ENCODE measurements at places on chromosomes 12 and 14.

DNA sequence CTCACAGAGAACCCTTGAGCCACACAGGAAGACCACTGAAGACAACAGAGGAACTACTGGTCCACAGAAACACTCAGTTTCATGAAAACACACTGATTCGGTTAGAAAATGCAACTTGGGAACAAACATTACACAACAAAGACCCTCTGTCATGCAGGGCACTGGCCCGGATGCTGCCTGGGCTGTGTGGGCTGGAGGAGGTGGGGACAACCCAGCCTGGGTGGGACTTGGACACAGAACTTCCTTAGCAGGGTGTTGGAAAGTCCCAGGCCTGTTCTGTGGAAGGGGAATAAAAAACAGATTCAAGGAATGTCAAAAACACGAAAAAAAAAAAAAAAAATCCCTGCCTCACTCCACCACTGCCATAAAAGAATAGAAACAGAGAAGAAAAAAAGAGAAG lies 181.0 kb downstream of the MON2 start:
- no peak for DNase-seq

GRCh38 chr14:23300687-23301223 lies 1.9 kb downstream of the PPP1R3E start:
- DNase-seq = no peak

DNA sequence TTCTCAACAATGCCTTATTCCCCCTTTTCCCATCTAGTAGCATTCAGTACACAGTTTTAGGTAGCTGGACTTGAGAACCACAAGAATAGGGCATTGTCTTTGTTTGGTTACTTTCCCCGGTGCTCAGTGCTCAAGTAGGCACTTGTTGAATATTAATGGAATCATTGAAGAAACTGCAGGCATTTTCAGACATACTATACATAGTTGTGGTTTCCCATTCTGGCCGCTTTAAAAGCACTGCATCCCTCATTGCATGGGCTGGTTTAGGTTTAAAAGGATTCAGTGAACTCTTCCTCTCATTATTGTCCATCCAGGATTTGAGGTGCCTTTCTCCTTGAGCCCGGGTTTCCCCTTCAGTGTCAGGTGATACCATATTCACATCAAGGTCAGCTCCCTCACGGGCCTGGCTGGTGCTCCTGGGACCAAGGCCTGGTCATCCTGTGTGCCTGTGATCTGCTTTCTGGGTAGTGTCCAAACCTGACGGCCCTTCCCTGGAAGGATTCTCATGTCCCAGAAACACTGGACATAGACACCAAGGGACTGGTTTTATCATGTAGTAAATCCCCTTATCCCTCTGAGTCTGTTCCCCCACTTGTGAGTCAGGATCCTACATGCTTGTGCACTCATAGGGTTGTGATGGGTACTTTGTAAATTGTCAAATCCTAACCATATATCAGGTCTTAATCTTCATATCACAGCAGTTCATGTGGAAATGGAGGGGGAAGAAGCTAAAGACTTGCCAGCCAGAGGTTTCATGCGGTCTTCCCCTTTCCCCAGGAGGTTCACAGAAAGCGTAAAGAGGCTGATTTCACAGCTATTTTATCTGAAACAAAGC lies 7.4 kb downstream of the TCP11L2 start:
- DNase-seq = peak; percentile 71

DNA sequence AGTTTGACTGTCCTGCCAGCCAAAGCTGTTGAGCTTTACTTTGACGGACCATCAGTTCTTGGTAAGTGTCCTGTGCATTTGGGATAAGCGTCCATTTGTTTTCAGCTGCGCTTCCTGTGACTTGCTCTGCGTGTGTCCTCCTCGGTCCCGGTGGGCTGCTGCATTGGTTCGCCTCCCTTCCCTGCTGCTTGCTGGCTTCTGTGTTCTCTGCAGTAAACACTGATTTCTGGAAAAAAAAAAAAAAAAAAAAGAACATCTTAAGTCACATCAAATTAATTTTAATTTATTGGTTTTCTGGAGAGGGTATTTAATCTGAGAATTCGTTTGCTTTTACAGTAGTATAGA lies 264.1 kb downstream of the SEC23A start:
- no peak for DNase-seq

DNA sequence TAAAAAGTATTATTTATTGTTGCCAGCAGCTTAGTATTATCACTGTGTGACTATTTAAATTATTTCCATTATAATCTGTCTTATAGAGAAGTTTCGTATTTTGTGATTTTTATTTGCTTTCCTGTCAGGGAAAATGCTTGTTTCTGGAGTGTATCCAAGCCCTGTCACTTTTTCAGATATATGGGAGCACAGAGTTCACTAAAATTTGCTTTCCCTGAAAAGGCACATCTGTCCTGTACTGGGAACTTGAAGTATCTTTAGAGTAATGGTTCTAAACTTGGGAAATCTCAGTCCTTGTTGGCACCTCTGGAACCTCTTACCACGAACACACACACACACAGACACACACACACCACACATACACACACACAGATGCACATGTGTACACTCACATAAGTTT lies 39.3 kb upstream of the SSTR1 start:
- DNase-seq = no peak

DNA sequence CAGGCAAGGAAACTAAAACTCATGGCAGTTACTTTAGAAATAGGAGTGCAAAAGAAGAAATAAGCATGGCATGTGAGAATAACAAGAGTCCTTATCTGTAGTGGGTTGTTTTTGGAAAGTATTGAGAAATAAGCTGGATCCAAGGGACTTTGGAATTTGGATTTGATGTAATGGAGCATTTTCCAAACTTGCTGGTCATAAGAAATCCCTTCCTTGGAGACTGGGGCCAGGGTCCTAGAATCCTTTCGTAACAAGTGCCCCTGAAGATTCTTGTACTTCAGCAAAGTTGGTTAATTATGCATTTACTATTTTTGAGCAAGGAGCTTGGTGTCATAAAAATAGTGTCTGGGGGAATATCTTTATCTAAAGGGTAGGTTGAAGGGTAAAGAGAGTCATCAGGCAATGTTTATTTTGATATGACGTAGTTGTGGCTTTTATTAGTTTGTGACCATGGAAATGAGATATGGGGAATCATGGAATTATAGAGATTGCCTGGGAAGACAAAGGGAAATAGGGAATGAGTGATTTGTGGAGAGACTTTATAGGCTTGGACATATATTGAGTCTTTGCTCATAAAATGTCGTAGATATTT lies 53.9 kb downstream of the WNK1 start:
- DNase-seq = no peak

DNA sequence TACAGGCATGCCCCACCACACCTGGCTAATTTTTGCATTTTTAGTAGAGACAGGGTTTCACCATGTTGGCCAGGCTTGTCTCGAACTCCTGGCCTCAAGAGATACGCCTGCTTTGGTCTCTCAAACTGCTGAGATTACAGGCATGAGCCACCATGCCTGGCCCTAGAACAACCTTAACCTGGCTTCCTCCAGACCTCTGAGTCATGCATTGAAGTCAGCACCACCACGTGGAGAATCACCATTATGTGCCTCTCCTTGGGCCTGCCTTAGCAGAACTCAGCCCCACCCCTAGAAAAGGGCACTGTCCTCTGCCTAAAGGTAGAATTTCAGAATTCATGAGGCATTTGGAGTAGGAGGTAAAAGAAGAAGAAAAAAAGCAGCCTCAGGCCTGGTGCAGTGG lies 49.0 kb downstream of the LIMA1 start:
- peak; percentile 49 for DNase-seq

DNA sequence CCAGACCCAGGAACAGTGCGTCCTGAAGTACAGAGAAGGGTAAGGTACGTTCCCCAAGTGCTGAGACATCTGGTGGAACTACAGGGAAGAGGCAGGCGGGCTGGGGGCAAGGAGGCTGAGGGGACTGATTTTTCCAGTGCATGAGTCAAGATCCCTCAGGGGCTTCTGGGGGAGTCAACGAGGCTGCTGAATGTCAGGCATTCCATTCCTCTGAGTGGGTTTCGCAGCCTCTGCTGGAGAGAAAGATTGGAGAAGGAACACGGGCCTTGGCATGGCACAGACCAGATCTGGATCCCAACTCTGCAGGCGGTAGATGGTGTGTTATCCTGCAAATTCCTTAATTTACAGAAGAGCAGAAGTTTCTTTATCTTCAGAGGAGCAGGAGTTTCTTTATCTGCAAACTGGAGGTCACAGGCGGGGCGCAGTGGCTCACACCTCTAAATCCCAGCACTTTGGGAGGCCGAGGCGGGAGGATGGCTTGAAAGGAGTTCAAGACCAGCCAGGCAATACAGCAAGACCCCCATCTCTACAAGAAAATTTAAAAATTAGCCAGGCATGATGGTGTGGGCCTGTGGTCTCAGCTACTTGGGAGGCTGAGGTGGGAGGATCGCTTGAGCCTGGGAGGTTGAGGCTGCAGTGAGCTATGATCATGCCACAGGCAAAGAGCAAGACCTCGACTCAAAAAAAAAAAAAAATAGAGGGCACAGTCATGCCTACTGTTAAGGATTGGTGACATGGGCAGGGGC lies 132.6 kb upstream of the MAP1LC3B2 start:
- DNase-seq = peak; percentile 97

GRCh38 chr14:58171090-58171489 lies 19.1 kb upstream of the ARMH4 start:
- peak; percentile 72 for DNase-seq

- DNase-seq = peak; percentile 93
These were observed 16.0 kb upstream of the CDK17 start for GRCh38 chr12:96416033-96416799.

DNA sequence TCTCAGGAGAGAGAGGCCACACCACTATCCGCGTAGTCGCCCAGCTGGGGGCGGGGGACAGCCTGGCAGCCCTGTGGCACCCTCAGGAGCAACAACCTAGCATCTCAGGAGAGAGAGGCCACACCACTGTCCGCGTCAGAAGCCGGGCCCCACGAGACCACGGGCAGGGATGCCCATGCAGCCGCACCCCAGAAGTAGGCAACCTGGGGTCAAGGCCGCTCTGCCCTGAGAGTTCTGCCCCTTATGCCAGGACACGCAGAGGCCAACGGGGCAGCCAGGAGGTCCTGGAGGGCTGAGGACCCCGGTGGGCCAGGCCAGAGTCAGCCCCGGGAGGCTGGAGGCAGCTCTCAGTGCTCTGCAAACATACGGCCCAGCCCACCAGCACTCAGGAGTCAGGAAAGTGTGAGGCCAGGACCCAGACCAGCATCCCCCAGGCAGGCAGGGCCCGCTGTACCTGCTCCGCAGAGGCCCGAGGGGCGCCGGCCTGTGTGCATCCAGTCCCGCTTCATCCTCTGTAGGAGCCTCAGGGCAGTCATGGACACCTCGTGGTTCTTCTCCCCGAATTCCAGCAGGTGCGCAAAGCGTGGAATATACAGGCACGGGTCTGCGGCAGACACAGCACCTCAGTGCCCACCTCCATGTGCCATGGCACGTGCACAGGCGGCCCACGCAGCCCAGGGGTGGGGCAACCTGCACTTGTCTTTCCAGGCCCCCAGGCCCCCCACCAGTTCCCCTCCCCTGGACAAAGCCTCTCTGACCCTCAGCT lies 7.3 kb upstream of the BTBD6 start:
- no peak for DNase-seq

- DNase-seq = no peak
These were observed 18.3 kb downstream of the SLC38A2 start for GRCh38 chr12:46354111-46354801.

DNA sequence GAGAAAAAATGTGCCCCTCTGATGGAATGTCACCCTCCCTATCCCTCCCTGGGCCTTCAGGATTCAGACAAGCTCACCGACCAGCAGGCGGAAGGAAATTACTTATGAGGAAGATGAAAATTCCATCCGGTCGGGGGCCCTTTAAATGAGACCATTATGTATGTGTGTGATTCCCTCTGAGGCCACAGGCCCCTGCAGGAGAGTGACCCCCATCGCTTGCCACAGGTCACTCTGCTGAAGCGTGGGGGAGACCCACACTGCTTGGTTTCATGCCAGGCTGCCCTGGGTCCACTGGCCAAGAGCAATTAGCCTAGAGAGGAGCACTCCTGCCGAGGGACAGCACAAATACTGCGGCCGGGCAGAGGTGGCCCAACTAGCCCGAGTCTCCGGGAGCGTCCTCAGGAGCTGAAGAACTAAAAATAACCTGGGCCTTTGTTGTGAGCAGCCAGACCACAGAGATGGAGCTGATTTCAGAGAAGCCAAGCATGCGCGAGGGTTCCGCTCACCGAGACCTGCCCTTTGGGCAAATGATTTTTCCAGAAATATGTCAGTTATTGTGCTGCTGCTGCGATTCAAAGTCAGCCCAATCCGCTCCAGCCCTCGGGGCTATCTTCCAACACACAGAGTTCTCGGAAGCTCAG lies 276.4 kb downstream of the DPF3 start:
- no peak for DNase-seq

DNA sequence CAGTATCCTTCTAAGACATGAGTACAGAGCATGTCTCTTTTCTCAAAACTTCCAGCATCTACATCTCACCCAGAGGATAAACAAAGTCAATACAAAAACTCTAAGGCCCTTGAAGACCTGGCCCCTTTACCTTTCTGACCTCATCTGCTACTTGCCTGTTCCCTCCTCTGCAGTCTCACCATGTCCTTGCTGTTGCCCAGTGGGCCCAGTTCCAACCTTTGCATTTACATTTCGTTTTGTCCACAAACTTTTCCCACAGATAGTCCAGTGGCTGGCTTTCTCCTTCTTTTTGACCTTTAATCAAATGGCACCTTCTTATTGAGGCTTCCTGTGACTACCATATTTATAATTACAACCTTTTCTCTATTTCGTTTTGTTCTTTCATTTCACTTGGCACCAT lies 1.6 kb downstream of the IRAK4 start:
- DNase-seq = no peak

DNA sequence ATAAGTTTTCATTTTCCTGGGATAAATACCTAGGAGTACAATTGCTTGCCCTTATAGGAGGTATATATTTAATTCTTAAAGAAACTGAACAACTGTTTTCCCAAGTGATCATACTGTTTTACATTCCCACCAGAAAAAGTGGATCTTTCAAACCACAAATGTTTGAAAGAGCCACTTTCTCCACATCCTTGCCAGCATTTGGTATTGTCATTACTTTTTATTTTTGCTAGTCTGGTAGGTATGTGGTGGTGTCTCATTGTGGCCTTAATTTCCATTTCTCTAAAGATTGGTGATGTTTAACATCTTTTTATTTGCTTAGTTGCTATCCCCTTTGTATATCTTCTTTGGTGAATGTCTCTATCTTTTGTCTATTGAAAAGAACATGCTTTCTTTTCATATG lies 50.6 kb downstream of the CCDC91 start:
- no peak for DNase-seq

DNA sequence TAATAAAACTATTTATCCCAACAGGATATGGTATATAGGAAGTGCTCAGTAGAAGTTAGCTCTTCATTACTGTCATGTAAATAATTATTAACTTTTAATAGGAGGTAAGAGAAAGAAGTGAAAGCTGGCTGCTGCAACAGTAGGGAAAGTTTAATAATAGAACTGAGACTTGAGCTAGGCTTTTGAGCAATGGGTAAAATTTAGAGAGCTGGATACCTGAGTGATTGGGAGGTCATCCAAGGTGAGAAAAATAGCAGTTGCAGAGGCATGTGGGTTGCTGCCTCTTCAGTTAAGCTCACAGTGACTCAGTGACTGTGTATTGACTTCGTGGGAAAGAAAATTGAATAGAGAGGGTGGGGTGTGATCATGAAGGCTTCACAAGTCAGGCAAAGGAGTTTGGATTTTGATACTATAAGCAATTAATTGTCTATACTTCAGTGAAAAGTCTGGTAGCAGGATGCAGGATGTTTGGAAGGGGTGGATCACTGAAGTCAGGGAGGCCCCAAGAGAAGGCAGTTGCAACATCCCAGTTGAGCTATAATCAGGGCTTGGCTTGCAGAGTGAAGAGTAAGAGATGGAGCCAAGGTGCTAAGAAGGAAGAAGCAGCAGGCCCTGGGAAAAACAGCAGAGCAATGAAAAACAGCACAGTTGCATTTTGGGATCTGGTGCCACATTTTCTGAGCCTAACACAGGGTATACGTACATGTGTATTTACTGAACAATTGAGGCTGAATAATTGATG lies 172.0 kb upstream of the FRMD6 start:
- peak; percentile 72 for DNase-seq
